ENCODE measurements at places on chromosomes 2 and 18. TPM values are rescaled to one million over a fixed set of nuclear protein-coding genes. Genes with fewer than 3 reads are reported as not detected.

Gene SERPINB10
- total RNA-seq = 1.0 TPM

Gene XIRP2
- total RNA-seq = not detected

Gene SLC19A3
- 8.1 TPM for total RNA-seq

Gene CXCR2
- total RNA-seq = 4.8 TPM

- H3K27ac ChIP-seq = peak overlapping the region; percentile 85
- peak; percentile 65 for DNase-seq
- H3K4me1 ChIP-seq = peaks cover 75% of the 10 kb centered on the region
- H3K27me3 ChIP-seq = peaks cover 17% of the 10 kb centered on the region
Measured at GRCh38 chr18:26546875-26547645, 1.3 kb downstream of the KCTD1 start.

GRCh38 chr2:65940856-65941255 lies 494.1 kb upstream of the MEIS1 start:
- H3K27me3 ChIP-seq = no peaks in the 10 kb centered on the region
- no peaks in the 10 kb centered on the region for H3K4me1 ChIP-seq
- no peak overlapping the region for H3K4me3 ChIP-seq
- no peak for DNase-seq
- no peaks in the 10 kb centered on the region for H3K36me3 ChIP-seq
- H3K27ac ChIP-seq = no peak overlapping the region

DNA sequence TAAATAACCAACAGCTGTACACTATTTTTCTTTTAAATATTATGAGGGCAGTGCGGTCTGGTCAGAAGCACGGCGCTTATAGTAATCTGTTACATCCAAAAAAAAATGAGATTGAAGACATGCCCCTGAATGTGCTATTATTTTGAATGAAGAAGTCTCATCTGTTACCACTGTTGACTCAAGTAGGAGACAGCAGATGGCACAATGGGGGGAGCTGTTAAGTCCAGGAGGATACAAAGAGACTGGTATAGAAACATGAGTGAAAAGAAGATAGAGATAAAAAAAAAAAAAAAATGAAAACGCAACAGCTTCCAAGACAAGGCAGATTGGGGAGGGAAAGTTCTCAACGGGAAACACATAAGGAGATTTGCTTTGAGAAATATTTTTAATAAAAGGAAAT lies 425.5 kb upstream of the PKDCC start:
- H3K27me3 ChIP-seq = no peaks in the 10 kb centered on the region
- no peak overlapping the region for H3K4me3 ChIP-seq
- no peak overlapping the region for H3K27ac ChIP-seq
- H3K4me1 ChIP-seq = no peaks in the 10 kb centered on the region
- DNase-seq = no peak

DNA sequence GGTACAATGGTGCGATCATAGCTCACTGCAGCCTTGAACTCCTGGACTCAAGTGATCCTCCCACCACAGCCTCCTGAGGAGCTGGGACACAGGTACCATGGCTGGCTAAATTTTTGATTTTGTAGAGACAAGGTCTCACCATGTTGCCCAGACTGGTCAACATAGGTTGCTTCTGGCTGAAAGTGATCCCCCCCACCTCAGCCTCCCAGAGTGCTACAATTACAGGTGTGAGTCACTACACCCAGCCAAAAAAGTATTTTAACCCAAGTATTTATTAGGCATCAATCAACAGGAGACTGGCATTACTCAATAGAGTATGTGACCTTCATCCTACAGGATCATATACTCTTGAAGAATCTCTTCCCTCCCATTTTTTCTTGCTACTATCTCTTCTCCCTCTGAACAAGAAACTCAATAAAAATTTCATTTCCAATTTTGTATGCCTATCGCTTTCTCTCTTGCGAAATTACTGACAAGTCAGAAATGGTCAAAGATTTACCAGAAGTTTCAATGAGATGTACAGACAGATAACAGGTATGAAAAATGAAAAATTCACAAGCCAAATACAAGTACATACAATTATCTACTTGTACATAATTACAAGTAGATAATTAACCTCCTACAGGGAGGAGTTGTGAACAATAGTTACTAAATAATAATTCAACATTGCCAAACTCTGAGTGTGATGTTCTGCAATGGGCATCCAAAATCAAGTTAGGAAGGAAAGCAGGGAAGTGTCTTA lies 34.9 kb upstream of the CCNT2 start:
- no peaks in the 10 kb centered on the region for H3K36me3 ChIP-seq
- H3K27ac ChIP-seq = no peak overlapping the region
- H3K4me1 ChIP-seq = no peaks in the 10 kb centered on the region
- H3K27me3 ChIP-seq = no peaks in the 10 kb centered on the region
- no peak for DNase-seq
- no peak overlapping the region for H3K4me3 ChIP-seq

DNA sequence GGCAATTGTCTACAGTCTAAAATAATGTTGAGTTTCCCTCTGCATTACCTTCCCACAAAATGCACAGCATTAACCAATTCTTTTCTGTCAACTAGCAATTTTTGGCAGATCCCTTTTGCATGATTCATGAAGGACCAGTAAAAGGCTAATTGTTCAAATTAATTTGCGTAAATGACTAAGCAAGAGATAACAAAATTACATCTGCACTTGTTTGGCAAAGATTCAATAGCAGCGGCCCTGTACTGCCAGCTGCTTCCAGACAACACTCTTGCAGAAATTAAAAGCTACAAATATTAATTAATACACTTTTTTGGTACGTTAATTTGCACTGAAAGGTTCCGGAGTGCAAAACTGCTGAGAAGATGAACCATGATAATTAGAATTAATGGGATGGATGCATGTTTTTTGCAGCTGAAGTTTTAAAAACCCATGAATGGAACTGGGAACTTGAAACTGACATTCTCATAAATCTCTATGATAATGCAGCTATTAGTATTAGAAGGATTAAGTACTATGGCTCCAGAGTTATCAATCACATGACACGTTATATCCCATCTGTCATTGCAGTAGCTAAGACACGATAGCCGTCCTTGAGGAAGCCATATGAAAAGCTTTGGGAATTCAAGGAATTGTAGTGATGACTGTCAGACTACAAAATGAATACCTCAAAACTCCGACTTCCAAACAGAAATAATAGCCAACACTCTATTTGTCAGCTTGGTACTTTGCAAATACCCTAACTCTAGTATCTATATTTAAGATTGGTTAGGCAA lies 1268.3 kb upstream of the ACVR2A start:
- no peak overlapping the region for H3K4me3 ChIP-seq
- peaks cover 4% of the 10 kb centered on the region for H3K4me1 ChIP-seq
- H3K27me3 ChIP-seq = no peaks in the 10 kb centered on the region
- H3K36me3 ChIP-seq = no peaks in the 10 kb centered on the region
- no peak for DNase-seq
- no peak overlapping the region for H3K27ac ChIP-seq

DNA sequence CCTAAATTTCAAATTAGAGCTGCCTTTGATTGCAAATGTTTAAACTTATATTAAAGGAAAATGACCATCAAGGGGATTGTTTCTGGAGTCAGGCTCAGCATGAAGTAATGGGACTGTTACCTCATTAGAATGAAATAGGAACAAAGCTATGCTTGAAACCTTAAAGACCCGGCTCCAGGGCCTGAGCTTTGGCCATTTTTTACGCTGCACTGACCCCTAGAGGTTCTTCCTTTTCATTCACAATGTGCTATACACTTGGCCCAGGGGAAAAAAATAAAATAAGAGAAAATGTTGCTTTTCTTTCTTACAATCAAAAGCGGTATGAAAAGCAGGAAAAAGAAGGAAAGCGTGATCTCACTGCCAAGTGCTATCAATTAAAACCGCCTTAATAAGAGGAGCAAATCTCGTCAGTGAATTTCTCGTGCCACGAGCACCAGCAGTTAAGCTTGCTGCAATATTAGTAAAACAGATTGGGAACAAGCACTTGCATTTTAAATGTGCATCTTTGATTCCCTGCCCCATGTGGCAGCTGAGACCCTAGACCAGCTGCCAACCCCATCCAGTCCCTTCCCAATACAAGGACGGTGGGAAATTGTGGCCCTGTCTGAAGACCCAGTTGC lies 96.6 kb downstream of the MBD2 start:
- H3K27me3 ChIP-seq = no peaks in the 10 kb centered on the region
- peaks cover 5% of the 10 kb centered on the region for H3K4me1 ChIP-seq
- DNase-seq = no peak
- no peak overlapping the region for H3K27ac ChIP-seq
- no peaks in the 10 kb centered on the region for H3K36me3 ChIP-seq
